ENCODE measurements at places on chromosomes 2 and 18. TPM values are rescaled to one million over a fixed set of nuclear protein-coding genes. Genes with fewer than 3 reads are reported as not detected.

DNA sequence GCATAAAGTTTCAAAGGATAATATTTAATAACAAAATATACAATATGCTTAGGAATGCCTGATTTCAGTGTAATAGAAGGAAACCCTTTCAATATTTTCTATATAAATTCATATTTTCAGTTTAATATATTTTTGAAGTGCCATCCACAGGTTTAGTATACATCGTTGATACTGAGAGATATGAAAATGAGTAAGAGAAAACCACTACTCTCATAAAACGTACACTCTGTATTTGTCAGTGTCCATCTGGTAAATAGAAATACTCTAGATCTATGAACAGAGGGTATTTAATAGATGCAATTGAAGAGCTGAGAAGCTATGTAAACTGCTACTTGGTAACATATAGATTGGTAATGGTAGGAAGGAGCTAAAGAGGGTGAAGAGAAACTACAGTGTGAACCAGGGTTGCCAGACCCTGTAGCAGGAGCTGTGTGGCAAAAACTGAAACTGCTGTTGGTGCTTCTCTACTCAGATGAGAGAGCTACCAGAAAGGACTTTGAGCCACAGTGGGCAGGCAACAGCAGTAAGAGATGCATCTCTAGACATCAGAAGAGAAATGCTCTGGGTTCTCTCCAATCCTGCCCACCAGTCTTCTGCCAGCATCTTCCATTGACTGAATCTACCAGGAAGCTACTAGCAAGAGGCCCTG is 187.4 kb downstream of the CCDC102B start:
- no peak for DNase-seq

DNA sequence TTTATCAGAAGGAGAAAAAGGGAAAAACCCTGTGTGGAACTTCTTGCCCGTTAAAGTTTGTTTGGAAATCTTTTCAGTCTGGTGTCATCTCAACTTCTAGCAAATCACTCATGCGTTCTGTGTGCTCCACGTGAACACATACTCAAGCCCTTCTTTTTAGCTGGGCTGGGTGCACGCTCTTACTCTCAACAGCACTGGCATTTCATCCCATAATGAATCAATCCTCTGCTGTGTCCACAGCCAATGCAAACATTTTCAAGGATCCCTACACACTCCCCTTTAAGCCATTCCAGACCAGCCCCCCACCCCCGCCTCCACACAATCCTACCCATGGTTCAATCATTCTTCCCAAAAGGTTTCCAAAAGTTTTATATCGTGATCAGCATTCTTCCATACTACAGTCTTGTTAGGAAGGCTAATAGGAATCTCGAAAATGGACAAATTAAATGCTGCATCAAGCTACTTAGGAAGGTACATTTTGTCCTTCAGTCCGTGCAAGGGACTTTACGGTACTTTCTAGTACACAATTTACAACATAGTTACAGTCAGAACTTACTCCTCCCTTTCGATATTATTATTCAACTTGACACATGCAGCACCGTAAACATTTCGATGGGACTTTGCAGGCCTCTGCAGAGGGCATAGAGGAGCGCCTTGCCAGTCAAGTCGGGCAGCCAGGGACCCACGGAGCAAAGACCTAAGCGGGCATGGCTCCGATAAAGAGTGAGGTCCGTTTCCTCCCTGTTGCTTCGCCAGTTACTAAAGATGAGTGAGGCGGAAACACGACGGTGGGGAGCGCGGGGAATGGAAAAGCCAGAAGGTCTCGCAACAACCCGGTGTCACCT is 1.4 kb downstream of the PTGR3 start:
- DNase-seq, result no peak

DNA sequence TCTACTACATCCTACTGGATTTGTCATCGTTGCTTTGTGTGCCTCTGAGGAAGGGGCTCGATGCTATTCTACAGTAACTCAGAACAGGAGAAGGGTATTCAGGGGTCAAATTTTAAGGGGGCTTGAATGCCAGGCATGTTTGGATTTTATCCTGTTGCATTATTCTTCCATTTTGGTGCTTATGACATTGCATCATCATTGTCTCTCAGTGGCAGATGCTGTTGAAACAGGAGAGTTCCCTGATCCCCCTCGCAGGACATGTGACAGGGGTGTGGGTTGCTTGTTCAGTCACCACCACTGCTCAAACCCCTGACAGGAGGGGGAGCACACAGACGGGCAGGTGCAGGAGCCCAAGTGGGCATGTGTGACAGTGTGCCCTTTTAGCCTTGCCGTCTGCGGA is 156.7 kb downstream of the SLC4A3 start:
- no peak for DNase-seq

DNA sequence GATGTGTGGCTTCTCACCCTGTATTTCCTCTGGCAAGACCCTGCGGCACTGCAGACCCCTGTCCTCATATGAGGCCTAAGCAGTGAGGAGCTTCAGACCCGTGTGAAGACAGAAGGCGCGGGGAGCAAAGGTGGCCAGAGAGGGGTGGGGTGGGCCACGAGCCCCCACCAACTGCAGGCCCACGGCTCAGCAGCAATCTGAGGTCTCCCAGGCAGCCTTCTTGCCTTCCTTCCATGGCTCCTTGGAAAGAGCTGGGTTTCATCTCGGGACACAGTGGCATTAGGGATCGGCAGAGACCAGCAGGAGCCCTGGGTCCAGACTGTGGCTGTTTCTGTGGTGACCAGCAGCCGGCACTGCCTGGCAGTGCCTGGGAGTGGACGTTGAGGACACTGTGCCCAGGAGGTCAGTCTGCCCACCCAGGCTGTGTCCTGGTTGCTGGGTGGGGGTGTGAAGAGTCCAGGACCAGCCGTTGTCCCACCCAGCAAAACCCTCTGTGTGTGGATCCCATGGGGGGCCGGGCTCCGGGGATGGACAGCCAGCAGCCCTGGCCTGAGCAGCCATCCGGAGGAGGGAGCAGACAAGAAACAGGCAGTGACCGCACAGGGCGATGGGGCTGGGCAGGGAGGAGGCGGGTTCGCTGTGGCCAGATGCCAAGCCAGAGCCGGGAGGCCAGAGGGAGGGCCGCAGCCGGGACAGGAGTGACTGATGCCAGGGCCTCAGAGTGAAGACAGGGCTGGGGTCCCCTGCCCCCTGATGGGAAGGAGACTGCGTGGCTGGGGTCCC is 73.8 kb downstream of the RRM2 start:
- DNase-seq, result no peak

GRCh38 chr18:52242711-52243110 is 97.3 kb upstream of the DCC start:
- DNase-seq, result no peak

DNA sequence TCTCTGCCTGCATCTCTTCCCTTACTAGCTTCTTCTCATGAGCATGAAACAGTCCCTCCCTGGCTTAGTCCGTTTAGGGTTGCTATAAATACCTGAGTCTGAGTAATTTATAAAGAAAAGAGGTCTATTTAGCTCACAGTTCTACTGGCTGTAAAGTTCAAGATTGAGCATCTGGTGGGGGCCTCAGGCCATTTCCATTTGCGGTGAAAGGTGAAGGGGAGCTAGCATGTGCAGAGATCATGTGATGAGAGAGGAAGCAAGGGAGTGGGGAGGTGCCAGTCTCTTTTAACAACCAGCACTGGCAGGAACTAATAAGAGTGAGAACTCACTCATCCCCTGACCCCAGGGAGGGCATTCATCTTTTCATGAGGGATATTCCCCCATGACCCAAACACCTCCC is 26.8 kb downstream of the RHBDD1 start:
- no peak for DNase-seq

- DNase-seq, result peak; percentile 19
These were observed 86.7 kb upstream of the MSTN start for GRCh38 chr2:190149200-190149599.

DNA sequence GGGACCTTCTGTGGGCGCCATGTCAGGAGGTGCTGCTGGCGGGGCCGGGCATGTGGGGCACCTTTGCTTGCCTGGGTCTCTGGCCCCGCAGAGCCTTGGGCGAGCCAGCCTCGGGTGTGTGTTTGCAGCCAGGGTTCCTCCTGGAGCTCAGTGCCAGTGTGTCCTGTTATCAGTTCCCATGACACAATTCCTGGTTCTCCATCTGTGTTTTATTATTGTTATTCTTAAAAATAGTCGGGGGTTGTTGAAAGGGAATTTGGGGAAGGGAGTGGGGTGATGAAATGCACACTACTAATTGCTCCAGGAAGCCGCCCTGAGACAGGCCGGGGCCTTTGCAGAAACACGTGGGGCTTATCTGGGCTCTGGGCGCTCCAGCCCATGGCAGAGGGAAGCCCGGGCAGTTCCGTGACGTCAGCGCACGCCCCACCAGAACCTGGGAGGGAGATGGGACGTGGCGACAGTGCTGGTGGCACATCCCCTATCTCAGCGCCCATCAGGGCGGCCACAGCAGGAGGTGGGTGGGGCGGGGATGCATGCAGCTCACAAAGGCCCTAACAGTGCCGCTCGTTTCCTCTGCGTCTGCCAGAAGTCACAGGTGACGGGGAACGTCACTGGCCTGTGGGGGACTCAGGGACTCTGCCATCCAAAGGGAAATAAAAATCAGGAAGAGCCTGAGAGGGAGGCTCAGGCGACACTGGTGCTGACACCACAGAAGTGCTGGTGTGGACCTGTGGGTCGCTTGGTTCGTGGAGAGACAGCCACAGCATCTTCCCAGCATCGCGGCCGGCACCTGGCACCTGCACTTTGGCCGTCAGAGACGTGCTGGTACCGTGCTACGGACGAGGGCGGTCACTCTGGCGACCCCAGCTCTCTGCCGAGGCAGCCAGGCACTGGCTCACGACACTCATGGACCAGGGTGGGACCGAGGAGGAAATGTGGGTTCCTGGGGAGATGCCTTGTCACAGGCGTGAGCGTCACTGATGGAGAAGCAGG is 131.0 kb downstream of the NFATC1 start:
- DNase-seq, result no peak

The UPP2 gene
- total RNA-seq, result not detected

The CCDC150 gene
- 0.87 TPM for total RNA-seq

The SRD5A2 gene
- total RNA-seq, result not detected
